ENCODE measurements at places on chromosomes 2 and 18. TPM values are rescaled to one million over a fixed set of nuclear protein-coding genes. Genes with fewer than 3 reads are reported as not detected.
A peak's percentile ranks its signal among the peaks of the same experiment; 100 is the strongest.

The MYOM1 gene
- 2.5 TPM for total RNA-seq

The STK17B gene
- 66.9 TPM for total RNA-seq

The C1QL2 gene
- total RNA-seq, result not detected

- H3K4me1 ChIP-seq, result no peaks in the 10 kb centered on the region
- DNase-seq, result no peak
Measured at GRCh38 chr18:76495435-76496193, 572 bp upstream of the ZNF516 start.

DNA sequence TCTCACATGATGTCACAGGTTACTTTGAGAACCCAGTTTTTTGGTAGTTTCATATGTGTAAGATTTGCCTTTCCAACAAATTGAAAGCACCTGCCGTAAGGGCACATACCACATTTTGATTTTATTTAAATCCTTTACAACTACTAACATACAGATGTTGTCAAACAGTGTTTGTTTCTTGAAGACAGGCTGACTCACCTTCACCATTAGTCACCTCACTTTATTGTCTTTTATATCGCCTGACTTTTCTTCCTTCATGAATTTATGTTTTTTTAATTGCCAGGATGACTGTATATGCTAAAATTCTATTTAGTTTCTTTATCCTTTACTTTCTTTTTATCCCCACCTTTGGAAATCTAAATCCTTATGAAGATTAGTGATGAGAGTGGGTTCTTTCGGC, 886.7 kb downstream of the SUCLG1 start:
- H3K4me3 ChIP-seq, result no peak overlapping the region
- no peaks in the 10 kb centered on the region for H3K27me3 ChIP-seq
- no peak overlapping the region for H3K27ac ChIP-seq
- no peak for DNase-seq
- H3K36me3 ChIP-seq, result no peaks in the 10 kb centered on the region

GRCh38 chr18:29181151-29181901, 1004.4 kb upstream of the CDH2 start:
- no peaks in the 10 kb centered on the region for H3K4me1 ChIP-seq
- H3K27me3 ChIP-seq, result no peaks in the 10 kb centered on the region
- no peak overlapping the region for H3K4me3 ChIP-seq
- DNase-seq, result no peak
- peak overlapping the region; percentile 27 for H3K27ac ChIP-seq

DNA sequence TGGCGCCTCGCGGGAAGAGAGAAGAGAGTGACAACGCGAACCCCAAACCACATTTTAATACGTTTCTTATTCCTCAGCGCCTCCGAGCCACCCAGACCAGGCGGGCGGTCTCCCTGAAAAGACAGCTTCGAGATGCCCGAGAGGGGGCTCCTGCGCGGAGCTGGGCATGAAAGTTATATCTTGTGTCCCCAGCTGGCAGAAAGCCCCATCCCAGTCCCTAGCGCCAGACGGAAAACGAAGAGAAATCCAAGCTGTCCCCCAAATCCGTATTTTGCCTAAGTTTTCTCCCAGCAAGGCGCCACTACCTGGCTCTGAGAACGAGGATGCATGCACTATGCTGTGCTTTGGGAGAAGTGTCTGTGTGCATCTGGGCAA, 797 bp downstream of the NXPH2 start:
- peaks cover 5% of the 10 kb centered on the region for H3K4me1 ChIP-seq
- H3K27me3 ChIP-seq, result peaks cover 55% of the 10 kb centered on the region
- DNase-seq, result no peak
- H3K27ac ChIP-seq, result no peak overlapping the region

- H3K27me3 ChIP-seq, result no peaks in the 10 kb centered on the region
- no peak for DNase-seq
- no peak overlapping the region for H3K27ac ChIP-seq
- H3K4me1 ChIP-seq, result no peaks in the 10 kb centered on the region
Measured at GRCh38 chr2:100135415-100135814, 7.0 kb downstream of the AFF3 start.

DNA sequence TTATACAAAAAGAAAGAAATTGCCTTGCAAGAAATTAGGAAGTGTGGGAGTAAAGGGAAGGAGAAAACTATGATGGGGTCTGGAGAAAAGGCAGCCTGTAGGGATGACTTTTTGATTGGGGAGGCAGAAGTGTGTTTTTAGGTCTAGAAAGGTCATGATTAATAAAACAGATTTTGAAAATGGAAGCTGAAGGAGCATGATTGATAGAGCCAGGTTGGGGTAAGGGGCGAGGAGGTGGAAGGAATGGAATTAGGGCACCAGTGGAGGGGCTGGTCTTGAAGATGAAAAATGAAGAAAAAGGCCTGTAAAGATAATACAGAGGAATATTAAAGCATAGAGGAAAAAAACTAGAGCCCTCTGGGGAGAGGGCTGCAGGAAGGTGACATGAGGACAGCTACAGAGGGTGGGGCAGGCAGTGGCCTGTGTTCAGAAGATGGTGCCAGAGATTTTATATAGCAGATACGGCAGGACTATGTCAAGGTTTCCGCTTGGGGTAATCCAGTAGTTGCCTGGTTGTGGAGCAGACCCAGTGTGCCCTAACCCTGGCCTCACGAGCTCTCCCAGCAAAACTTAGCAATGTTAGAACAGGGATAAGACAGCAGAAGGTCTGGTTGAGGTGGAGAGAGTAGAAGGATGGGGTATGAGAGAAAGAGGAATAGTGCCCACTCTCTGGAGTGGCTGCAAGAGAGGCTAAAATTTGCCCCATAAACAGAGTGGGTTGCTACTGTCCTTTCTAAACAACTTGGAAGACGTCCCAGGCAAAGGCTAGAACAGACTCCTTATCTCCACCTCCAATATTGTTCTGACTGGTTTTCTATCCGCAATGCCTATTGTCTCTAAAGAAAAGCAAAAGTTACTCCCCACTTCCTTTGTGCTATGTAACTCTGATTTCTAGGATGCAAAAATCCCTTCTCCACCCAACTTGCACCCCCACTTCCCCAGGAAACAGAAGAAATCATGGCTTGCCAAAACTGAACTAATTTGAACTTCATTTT, 287.3 kb downstream of the AGPS start:
- no peaks in the 10 kb centered on the region for H3K4me1 ChIP-seq
- DNase-seq, result no peak
- H3K36me3 ChIP-seq, result no peaks in the 10 kb centered on the region
- no peak overlapping the region for H3K27ac ChIP-seq

DNA sequence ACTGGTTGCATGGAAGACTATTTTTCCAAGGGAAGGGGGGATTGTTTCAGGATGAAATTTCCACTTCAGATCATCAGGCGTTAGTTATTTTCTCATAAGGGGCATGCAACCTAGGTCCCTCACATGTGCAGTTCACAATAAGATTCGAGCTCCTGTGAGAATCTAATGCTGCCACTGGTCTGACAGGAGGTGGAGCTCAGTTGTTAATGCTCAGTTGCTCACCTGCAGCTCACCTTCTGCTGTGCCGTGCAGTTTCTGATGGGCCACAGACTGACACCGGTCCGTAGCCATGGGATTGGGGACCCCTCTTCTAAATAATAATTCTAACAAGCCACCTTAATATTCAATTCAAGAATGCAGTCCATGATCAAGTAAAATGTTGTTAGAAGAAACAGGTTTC, 34.9 kb downstream of the PLCL1 start:
- H3K36me3 ChIP-seq, result no peaks in the 10 kb centered on the region
- DNase-seq, result no peak
- no peaks in the 10 kb centered on the region for H3K27me3 ChIP-seq
- H3K27ac ChIP-seq, result no peak overlapping the region
- H3K4me1 ChIP-seq, result peaks cover 12% of the 10 kb centered on the region

- no peaks in the 10 kb centered on the region for H3K27me3 ChIP-seq
- H3K4me3 ChIP-seq, result no peak overlapping the region
- peaks cover 92% of the 10 kb centered on the region for H3K36me3 ChIP-seq
- H3K4me1 ChIP-seq, result no peaks in the 10 kb centered on the region
Measured at GRCh38 chr2:229798446-229799155, 84.2 kb upstream of the DNER start.

DNA sequence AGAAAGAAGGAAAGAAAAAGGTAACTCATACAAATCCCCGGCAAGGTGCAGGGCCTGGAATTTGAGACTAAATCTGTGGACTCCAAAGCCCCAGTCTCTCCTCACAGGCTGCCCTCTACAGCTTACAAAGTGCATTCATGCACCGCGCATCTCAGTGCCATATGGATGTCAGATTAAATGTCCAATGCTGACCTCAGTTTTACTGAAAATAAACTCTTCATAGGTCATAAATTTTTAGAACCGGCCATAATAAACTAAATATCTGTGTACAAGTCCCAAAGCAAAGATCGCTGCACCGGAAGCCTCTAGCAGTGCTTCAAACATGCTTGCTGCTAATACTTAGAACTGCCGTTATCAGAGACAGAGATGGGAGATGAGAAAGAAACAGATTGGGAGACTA, 17.7 kb downstream of the ST6GAL2 start:
- DNase-seq, result no peak
- H3K4me3 ChIP-seq, result no peak overlapping the region
- H3K27ac ChIP-seq, result no peak overlapping the region

- no peaks in the 10 kb centered on the region for H3K4me1 ChIP-seq
- no peak overlapping the region for H3K4me3 ChIP-seq
- H3K36me3 ChIP-seq, result no peaks in the 10 kb centered on the region
- H3K27me3 ChIP-seq, result no peaks in the 10 kb centered on the region
- no peak overlapping the region for H3K27ac ChIP-seq
Measured at GRCh38 chr2:86256300-86256699, 57.0 kb downstream of the MRPL35 start.

DNA sequence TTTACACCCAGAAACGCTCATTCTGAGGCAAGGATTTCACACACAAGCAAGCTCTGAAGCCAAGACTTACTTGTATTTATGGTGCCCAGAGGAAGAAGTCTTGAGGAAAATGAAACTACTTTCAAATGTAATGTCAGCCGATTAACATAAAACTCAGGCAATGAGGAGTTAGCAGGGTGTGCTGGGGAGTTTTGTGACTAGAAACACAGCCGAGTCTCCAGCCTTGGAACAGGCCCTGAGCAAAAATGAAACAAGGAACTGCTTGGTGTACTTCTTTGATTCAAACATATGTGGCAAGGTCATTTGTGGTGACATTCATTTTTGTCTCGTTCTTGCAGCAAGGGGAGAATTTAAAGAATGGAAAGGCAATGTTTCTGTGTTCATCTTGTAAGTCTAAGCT, 4.5 kb downstream of the DYTN start:
- no peak overlapping the region for H3K27ac ChIP-seq
- H3K36me3 ChIP-seq, result no peaks in the 10 kb centered on the region
- H3K4me3 ChIP-seq, result no peak overlapping the region
- no peak for DNase-seq
- H3K27me3 ChIP-seq, result no peaks in the 10 kb centered on the region

DNA sequence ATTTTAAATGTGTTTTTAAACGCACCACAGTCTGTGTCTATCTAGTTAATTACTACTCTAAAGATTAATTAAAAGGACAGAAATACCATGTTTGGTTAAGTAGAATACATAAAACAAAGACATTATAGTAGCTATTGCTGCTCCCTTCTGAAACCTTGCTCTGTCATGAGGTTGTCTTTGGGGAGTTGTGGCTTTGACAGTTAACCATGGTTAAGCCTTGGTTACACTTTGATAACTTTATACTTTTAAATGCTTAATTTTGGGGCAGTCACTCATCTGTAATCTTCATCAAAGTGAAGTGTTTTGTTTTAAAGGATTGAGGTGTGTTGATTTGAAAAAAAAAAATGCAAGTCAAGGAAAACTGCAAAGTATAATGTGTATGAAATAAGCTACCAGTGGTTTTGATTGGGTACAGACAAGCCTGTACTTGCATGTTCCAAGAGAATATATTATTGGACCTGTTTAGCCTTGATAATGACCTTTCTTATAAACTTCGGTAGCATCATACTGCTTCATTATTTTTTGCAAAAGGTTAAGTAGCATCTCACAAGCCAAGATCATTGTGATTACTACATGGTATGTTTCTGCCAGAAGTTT, 29.8 kb upstream of the TBR1 start:
- no peak for DNase-seq
- no peaks in the 10 kb centered on the region for H3K4me1 ChIP-seq
- H3K27ac ChIP-seq, result no peak overlapping the region
- no peaks in the 10 kb centered on the region for H3K27me3 ChIP-seq
- no peak overlapping the region for H3K4me3 ChIP-seq
- H3K36me3 ChIP-seq, result peaks cover 9% of the 10 kb centered on the region

DNA sequence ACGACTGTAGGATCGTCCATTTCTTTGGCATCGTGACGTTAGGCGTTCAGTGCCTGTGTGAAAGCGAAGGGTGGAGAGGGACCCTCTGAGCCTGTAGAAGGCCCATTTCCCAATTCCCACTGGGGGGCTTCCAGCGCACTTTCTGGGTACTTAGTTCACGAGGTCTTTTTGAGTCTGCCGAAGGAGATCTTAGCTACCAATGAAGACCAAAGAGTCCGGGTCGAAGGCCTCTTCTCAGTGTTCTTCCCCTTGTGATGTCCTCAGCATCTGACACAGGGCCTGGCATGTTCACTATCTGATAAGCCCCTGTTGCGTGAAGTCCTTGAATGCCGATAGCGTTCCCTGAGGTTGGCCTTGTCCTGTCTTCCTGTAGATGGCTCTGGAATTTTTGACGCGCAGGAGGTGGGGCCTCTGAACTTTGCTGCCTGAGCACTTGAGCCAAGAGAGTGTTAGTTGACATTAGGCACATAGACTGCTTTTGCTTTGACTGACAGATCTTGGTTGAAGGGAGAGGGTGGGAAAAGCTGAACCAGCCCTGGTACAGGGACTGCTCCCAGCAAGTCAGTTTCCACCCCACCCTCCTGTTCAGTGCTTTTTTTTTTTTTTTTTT, 52.8 kb downstream of the LDLRAD4 start:
- H3K36me3 ChIP-seq, result no peaks in the 10 kb centered on the region
- no peak overlapping the region for H3K27ac ChIP-seq
- DNase-seq, result peak; percentile 41
- H3K4me3 ChIP-seq, result no peak overlapping the region

DNA sequence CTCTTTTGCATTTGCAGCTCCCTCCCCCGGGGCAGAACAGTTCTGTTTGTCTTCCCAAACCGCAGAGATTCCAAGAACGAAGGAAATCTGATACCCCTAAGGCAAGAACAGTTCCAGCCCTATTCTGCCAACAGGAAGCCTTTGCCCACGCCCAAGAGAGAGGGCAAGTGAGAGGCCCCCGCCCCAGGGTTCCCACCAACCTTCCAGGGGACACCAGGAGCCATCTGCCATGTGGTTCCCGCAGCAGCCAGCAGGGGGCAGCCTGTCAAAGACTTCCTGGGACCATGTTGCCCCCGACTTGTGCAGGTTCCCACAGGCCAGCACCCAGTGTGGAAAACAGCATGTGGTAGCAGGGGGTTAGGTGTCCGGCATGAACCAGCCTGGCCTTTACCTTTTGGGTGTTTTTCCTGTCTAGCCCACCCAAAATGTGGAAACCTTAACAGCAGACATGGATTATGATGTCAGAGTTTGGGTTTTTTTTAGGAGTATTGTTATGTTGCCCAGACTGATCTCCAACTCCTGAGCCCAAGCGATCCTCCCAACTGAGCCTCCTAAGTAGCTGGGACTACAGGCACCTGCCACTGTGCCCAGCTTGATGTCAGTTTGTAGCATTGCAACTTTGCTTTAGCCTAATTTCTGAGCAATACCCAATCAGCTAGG, 21.7 kb upstream of the EFHD1 start:
- H3K4me3 ChIP-seq, result no peak overlapping the region
- no peaks in the 10 kb centered on the region for H3K4me1 ChIP-seq
- H3K27me3 ChIP-seq, result no peaks in the 10 kb centered on the region
- no peaks in the 10 kb centered on the region for H3K36me3 ChIP-seq
- H3K27ac ChIP-seq, result no peak overlapping the region

All from upper lobe of right lung (tissue), 1 donor.